ENCODE measurements at places on chromosomes 6 and 20.

DNA sequence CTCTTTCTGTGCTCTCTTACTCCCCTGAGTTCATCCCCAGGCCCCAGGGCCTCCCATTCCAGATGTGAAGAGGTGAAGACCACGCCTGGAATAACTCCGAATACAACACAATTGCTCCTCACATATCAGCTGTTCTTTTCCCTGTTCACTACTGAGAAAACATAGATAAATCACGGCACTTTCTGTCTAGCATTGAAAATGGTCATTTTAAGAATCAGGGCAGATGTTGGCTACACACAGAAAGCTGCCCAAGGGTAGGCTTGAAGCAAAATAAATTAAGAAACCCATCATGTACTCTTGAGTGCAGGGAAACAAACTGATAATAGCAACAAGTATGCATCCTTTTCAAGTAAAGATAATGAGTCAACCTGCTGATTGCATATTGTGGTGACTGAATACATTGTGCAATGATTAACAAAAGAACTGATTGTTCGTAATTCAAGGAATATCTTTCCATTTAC, 382.5 kb downstream of the PRKN start:
- DNase-seq: no peak

DNA sequence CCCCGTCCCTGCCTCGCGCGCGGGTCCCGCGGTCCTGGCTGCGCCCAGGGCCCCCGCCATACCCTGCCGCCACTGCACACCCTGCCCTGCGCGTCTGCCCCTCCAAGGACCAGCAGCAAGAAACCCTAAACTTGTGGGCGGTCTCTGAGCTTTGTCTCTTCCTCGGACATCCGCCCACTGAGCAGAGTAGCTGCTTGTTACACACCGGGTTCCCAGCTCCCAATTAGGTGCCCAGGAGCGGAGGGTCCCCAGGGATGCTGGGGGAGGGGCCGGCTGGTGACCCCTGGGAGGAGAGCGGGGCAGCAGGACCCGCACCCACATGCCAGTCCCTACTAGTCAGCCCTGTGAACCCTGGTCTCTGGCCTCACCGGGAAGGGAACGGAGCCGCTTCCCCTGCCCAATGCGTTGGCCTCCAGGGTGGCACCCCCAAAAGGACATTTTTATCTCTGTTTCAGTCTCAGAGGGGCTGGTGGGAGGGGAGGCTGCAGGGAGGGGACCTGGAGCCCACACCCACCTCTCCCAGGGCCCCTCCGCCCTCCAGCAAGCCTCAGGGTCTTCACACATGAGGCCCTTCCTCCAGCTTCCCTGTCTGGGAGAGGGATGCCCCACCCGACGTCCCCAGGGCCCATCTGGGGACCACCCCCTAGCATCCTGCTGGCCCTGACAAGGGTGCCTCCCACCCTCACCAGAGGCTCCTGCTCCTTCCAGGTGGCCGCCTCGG, 10.5 kb downstream of the STMN3 start:
- no peak for DNase-seq

GRCh38 chr6:112030961-112031660, 22.8 kb upstream of the CCN6 start:
- no peak for DNase-seq

DNA sequence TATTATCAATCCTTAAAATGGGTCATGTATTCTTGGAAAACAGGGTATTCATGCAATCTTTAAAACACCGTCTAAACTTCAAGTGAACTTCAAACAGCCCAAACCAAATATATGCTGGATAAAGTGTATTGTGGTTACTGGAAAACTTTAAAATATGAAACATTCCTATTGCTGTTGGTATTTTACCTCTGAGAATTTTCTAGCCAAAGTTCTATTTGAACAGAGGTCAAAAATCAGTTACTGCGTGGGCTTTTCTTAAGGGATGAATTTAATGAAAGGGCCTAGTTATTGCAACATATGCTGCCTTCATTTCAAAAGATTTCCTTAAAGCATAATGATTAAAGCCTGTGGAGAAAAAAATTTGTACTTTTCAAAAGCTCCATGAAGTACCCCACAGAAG, 436.0 kb downstream of the PLCB1 start:
- no peak for DNase-seq

GRCh38 chr6:27098956-27099355, 148.5 kb upstream of the PRSS16 start:
- DNase-seq: no peak

- DNase-seq: no peak
These were observed 67.9 kb downstream of the EZR start for GRCh38 chr6:158751224-158751623.

GRCh38 chr20:47733892-47734291, 51.4 kb downstream of the SULF2 start:
- DNase-seq: no peak

GRCh38 chr6:41049521-41049920, 3.5 kb upstream of the APOBEC2 start:
- no peak for DNase-seq

- no peak for DNase-seq
These were observed 311.9 kb upstream of the PRDM1 start for GRCh38 chr6:105774247-105774646.

DNA sequence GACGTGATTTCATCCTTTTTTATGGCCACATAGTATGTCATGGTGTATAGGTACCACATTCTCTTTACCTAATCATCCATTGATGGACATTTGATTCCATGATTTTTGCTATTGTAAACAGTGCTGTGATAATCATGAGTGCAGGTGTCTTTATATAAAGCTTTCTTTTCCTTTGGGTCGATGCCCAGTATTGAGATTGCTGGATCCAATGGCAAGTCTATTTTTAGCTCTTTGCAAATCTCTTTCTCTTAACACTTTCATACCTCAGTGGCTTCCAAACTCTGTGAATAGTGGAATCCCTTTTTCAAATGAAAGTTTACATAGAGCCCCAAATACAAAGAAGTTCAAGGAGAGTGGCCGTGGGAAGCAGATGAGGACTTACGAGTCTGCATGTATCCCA, 105.8 kb upstream of the SPTLC3 start:
- DNase-seq: no peak

DNA sequence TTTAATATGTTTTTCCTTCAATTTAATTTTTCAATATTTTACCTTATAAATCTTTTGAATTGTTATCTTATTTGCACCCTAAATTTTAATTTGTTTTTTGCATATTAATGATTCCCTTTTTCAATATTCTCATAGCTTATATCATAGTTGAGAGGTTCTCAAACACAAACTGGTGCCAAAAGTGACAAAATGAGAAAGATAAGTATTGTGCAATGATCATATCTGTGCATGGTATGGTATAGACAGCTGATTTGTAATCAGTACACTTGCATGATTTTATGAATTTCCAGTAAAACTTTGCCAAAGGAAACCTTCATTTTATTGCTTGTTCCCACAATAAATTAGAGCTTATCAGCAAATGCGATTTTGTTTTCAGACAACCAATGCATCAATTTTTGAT, 161.0 kb upstream of the HDAC2 start:
- no peak for DNase-seq
